ENCODE measurements at places on chromosomes 6 and 20.

- DNase-seq = no peak
Measured at GRCh38 chr6:157790548-157791160, 32.4 kb upstream of the SNX9 start.

DNA sequence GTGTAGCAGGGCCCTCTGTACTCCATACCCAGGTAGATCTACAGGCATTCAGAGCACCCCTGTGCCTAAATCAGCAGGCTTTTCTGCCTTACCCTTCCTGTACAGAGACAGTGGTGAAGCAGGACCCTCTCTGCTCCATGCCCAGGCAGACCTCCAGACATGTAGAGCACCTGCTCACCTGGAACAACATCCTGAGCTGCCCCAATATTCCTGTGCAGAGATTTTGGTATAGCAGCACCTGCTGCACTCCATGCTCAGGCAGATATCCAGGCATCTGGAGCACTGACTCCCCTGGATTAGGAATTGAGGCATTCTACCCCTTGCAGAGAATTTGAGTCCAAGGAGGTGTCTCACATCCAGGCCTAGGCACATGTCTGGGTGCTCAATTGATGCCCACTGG lies 12.6 kb upstream of the CST1 start:
- no peak for DNase-seq

GRCh38 chr6:158060455-158061360 lies 79.0 kb downstream of the SYNJ2 start:
- DNase-seq = peak; percentile 83

DNA sequence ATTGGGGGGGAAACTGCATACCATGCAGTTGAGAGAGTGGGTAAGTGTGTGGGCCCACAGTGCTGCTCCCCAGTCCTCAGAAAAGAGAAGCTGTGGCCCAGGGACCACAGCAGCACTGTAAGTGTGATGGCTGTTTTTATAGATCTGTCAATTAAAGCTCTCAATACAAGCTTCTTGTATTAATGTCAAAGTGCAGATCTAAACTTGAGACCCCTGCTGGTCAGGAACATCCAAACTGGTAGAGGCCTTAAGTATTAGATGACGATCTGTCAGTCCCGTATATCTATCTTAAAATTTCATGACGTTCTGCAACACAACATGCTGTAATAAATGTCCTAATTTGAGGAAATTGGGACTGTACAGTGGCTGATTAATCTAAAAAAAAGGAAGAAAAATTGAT lies 74.8 kb downstream of the TULP4 start:
- DNase-seq = no peak

- DNase-seq = no peak
Measured at GRCh38 chr6:33316603-33317418, 733 bp downstream of the ZBTB22 start.

DNA sequence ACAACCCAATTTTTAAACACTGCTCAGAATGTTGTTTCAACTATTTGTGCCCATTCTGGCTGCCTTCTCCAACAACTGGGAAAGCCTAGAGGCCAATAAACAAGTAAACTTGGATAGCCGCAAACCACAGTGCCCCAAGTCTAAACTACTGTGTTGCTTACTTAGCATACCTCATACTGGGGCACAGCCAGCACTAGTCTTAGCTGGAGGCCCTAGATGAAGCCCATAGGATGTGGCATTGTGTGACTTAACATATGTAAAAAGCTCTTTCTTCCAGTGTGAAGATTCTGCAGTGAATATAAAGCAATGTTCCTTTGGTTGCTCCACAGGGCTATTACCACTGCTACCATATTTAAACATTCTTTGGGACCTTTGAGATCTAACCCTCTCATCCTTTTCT lies 564.3 kb upstream of the NRSN1 start:
- no peak for DNase-seq

DNA sequence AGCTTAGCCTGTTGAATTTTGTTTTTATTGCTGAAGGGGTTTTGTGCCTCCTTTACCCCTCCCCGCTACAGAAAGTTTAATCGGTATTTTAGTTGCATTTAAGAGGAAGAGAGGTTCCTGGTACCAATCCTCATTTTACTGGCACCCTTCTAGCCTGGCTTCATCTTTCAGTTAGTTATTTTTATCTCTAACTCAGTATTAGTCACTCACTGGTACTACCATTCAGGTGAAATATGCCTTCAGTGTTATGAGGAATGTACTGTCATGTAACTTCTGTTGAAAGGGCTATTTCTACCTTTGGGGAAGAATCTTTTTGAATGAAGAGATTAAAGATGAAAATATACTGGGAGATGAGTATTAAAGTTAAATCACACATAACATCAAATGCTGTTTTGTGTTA lies 211.8 kb downstream of the CDKAL1 start:
- DNase-seq = no peak

- no peak for DNase-seq
Measured at GRCh38 chr6:34865107-34865506, 22.7 kb downstream of the TAF11 start.

DNA sequence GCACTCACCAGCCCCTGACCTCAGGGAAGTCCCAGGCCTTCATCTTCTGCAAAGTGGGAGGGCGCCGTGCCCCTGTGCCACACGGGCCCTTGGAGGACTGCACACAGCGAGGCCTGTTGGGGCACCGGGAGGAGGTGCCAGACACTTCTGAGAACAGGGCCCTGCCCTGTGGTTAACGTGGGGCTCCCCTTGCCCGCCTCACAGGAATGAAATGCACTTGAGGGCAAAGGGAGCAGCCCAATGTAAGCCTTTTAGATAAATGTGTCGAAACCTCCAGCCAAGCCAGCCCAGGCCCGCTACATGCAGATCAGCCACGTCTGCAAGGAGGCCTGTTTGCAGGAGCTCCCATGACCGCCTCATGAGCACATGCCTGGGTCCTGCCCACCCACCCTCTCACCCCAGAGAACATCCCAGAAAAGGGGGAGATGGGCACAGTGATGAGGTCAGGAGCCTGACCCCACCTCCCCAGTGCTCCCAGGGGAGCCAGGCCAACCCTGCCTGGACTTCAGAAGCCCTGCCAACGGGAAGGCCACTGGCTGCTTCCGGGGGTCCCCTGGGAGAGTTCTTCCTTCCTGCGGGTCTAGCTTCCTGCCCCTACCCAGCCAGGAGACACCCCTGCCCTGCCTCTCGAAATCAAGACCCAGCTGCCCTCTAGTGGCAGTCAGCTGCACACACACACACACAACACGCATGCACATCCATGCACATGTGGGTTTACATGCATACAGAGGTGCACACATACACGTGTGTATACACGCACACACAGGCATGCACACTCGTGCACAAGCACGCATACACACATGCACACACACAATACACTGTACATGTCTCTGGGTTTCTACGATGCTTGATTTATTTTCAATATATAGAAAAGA lies 178.7 kb downstream of the TAF4 start:
- DNase-seq = peak; percentile 29

DNA sequence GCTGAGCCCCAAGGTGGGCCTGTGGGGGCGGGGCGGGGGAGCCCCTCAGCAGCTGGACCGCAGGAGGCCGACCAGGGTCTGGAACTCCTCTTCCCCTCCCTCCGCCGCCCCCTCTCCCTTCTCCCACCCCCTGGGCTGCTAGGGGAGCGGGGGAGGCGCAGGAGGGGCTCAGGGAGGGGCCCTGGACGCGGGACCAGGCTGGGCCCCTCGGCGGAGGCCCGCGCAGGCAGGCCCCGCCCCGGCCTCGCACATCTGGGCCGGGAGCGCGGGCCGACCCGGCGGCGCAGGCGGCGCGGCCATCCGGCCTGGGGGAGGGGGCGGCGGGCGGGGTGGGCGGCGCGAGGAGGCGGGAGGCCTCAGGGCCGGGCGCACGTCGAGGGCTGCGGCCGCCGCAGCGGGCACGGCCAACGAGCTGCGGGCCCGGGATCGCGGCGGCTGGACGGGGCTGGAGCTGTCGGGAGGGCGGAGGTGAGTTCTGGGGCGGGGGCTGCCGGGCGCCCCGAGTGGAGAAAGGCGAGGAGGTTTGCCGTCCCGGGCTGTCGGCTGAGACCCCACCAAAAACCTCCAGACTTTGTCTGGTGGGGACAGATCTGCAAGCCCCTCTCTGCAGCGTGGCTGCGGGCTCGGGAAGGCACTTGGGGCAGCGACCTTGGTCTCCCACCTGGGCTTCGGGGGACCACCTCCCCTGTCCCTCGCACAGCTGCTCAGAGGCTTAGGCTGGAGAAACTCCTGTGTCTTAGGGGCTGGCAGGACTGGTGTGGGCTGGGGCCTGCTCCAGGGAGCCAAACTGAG lies at the start of gene HSPA12B:
HSPA12B (plus strand) TSS at position 359 of the 792 bp plus-strand sequence. CDS start 5,990 bp downstream, outside the sequence.
- no peak for DNase-seq

DNA sequence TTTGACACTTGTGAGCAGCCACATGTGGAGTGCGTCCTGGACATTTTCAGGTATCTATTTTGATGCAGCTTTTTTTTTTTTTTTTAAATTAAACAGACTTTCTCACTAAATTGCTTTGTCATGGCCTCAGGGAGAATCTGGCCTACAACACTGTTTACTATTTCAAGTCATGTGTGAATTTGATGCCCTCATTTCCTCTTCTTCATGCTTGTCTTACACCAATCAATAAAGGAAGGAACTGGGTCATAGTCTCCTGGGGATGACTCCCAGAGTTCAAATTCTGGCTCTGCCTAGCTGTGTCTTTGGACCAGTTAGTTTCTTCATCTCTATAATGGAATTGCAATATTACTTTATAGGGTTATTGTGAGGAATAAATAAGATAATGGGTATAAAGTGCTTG lies 554.1 kb downstream of the PRKN start:
- no peak for DNase-seq

DNA sequence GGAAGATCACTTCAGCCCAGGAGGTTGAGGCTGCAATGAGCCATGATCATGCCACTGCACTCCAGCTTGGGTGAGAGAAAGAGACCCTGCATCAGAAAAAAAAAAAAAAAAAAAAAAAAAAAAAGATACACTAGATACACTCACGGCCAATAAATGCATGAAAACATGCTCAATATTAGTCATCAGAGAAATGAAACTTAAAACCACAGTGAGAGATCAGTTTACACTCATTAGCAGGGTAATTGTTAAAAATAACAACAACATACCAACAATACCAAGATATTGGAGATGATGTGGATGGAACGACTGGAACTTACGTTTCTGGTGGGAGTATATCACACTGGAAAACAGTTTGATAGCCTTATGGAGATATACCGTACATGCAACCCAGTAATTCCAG lies 29.9 kb downstream of the HS3ST5 start:
- no peak for DNase-seq

- no peak for DNase-seq
Measured at GRCh38 chr6:37554480-37554819, 54.8 kb upstream of the CCDC167 start.

GRCh38 chr6:158649289-158650143 lies at the start of gene SYTL3:
TSS of gene SYTL3 (plus strand) at chr6:158650054. CDS start at chr6:158663269, 13,215 bp downstream.
- DNase-seq = no peak

- no peak for DNase-seq
Measured at GRCh38 chr20:47669489-47669888, 115.8 kb downstream of the SULF2 start.

GRCh38 chr6:80535914-80536565 lies 429.6 kb downstream of the BCKDHB start:
- DNase-seq = no peak

DNA sequence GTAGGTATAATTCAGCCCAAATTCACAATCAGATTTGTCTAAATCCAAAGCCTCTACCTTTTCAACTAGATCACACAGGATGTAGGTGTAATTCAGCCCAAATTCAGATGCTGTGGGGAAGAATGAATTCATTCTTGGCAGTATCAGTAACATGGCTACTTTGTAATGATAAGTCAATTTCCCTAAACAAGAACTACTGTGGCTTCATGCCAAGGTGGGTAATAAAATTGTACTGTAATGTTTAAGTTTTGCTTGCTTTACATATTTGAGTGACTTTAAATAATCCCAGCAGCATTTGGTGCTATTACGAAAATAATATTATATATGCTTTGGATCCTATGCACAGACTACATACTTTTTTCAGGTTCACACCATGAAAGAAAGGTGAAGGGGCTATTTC lies 239.1 kb downstream of the HDGFL1 start:
- DNase-seq = no peak

DNA sequence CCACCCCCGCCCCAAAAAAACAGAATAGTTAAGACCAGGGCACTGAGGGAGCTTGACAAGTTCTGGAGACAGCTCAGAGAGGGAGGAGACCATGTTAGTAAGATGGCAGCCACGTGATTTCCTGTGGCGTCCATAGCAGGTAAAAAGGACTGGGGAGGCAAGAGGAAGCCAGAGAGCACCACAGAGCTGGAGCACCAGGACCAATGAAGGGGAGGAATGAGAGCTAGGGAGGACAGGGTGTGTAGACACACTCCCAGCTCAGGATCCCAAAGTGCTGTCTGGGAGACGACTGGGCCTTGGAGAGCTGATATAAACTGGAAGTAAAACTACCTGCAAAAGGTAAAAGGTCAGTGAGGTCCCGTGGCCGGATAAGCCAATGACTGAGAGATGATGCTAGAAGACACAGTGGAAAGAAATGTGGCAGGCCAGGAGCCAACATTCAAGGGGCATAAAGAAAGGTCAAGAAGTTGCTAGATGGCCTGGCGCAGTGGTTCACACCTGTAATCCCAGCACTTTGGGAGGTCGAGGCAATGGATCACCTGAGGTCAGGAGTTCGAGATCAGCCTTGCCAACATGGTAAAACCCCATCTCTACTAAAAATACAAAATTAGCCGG lies 39.0 kb downstream of the SLC23A2 start:
- DNase-seq = no peak

DNA sequence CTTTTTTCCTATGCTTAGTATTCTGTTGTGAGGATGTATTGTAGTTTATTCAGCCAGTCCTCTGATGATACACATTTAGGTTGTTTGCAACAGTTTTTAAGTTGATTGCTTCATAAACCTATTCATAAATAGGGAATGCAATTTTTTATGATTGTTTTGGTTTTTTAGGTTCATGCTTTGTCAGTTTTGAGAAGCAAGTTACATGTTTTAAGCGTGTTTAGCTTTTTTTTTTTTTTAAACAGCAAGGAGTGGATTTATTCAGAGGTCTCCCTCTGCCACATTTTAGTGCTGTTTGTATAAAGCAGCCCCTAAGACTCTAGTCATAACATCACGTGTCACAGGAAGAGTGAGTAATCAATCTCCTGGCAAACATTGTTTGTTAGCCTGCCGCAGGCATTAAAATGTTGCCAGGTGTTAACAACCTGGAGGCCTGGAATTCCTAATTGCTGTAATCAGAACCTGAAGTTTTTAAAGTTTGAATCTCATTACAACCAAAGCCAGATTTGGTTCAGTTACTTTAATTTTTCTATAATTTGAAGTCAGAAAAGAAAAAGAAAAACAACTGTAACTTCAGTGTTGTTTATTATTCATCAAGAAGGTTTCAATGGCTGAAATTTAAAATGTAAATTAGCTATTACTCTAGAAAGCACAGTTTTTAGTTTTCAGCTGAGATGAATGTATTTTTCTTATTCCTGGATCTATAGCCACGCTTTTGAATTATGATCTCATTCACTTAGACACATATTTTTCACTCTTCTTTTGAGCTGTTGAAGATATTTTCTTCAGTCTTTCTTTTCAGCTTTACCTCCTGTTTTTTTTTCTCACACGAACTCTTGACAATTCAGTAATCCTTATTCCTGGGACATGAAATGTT lies 59.2 kb downstream of the KCNS1 start:
- DNase-seq = peak; percentile 73

- no peak for DNase-seq
Measured at GRCh38 chr6:140546640-140547039, 1172.2 kb upstream of the CITED2 start.

GRCh38 chr20:45235995-45236394 lies 14.8 kb downstream of the SEMG2 start:
- DNase-seq = no peak

- DNase-seq = no peak
Measured at GRCh38 chr6:82703230-82703629, 339.6 kb downstream of the TPBG start.
